A549 (cell line): ENCODE measurements at places on chromosomes 5 and 9. TPM values are rescaled to one million over a fixed set of nuclear protein-coding genes. Genes with fewer than 3 reads are reported as not detected.

FAXDC2 gene
- 0.14 to 0.42 TPM (median 0.33 TPM) in 3 replicates for polyA plus RNA-seq

CDH9 gene
- polyA plus RNA-seq, result not detected in 3 replicates

ALDOB gene
- not detected in 3 replicates for polyA plus RNA-seq

CDKN2B gene
- polyA plus RNA-seq, result not detected in 3 replicates

F2R gene
- 19.4 to 30.4 TPM (median 26.3 TPM) in 3 replicates for polyA plus RNA-seq

HTR4 gene
- not detected in 3 replicates for polyA plus RNA-seq

TNFSF8 gene
- polyA plus RNA-seq, result not detected in 3 replicates

WNT8A gene
- polyA plus RNA-seq, result not detected in 3 replicates

ZNF354C gene
- 1.5 to 1.8 TPM (median 1.7 TPM) in 3 replicates for polyA plus RNA-seq

BARX1 gene
- 6.3 to 7.8 TPM (median 7.3 TPM) in 3 replicates for polyA plus RNA-seq

FANCC gene
- 12.1 to 14.1 TPM (median 13.5 TPM) in 3 replicates for polyA plus RNA-seq

TMEM215 gene
- 0.03 TPM in 2 of 3 replicates, not detected in the other for polyA plus RNA-seq

CNTNAP3 gene
- polyA plus RNA-seq, result 9.4 to 12.4 TPM (median 9.8 TPM) in 3 replicates

C9orf78 gene
- polyA plus RNA-seq, result 111 to 131 TPM (median 127 TPM) in 3 replicates

MRPL41 gene
- 51.0 to 54.4 TPM (median 52.4 TPM) in 3 replicates for polyA plus RNA-seq

PCDHGA11 gene
- 0.01 TPM in 1 of 3 replicates, not detected in the others for polyA plus RNA-seq

MAST4 gene
- 1.1 to 1.2 TPM (median 1.1 TPM) in 3 replicates for polyA plus RNA-seq

PAPPA gene
- 36.8 to 41.2 TPM (median 40.0 TPM) in 3 replicates for polyA plus RNA-seq

SLC36A3 gene
- polyA plus RNA-seq, result not detected in 3 replicates

NR5A1 gene
- not detected in 3 replicates for polyA plus RNA-seq

AQP7 gene
- polyA plus RNA-seq, result 0.39 to 0.69 TPM (median 0.61 TPM) in 3 replicates

TMEM267 gene
- polyA plus RNA-seq, result 15.8 to 17.9 TPM (median 17.3 TPM) in 3 replicates

SHISAL2B gene
- polyA plus RNA-seq, result not detected in 3 replicates

SLC6A3 gene
- 0.03 to 0.06 TPM (median 0.05 TPM) in 3 replicates for polyA plus RNA-seq

TERT gene
- 3.9 to 5.2 TPM (median 4.0 TPM) in 3 replicates for polyA plus RNA-seq
